Hypothalamus (tissue), 51 donors: ENCODE measurements at places on chromosomes 11 and 22.

GRCh38 chr11:116357784-116358544, 414.8 kb downstream of the BUD13 start:
- DNase-seq: no peak

DNA sequence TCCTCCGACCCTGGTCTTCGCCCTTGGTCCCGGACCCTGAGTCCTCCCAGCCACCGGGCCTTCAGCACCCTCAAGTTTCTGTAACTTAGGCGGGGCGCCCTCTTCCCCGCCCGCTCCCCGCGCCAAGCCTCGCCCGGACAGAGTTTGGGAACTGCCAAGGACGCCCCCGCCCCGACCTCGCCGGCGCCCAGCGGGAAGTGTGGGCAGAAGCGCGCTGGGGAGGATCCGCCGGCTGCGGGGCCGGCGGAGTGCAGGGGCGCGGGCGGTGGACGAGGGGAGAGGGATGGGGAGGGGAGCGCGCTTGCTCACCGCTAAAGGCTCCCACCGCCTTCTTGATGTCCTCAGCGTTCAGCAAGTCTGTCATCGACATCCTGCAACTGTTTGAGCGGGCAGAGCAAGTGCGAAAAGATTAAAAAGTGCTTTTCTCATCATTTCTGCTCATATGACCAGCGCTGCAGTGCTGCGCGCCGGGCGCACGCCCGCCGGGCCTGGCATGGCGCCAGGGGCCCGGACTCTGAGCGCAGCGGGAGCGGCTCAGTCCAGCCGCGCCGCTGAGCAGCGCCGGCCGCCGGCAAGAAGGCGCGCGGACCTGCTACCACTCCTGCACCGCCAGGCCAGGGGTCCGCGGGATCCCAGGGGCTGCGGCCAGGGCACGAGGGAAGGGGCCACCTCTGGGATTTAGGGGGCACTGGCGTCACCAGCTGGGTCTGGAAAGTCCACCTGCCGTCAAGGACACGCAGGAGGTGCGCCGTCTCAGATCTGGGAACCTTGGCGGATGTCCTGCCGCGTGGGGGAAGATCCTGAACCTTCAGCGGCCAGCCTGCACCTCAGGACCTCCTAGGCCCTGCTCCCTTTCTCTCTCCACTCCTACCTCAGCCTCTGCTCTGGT, at the start of gene PVALB:
Gene PVALB (minus strand): TSS at position 400 of the 889 bp plus-strand sequence. CDS start 30 bp downstream, at position 370.
- no peak for DNase-seq

DNA sequence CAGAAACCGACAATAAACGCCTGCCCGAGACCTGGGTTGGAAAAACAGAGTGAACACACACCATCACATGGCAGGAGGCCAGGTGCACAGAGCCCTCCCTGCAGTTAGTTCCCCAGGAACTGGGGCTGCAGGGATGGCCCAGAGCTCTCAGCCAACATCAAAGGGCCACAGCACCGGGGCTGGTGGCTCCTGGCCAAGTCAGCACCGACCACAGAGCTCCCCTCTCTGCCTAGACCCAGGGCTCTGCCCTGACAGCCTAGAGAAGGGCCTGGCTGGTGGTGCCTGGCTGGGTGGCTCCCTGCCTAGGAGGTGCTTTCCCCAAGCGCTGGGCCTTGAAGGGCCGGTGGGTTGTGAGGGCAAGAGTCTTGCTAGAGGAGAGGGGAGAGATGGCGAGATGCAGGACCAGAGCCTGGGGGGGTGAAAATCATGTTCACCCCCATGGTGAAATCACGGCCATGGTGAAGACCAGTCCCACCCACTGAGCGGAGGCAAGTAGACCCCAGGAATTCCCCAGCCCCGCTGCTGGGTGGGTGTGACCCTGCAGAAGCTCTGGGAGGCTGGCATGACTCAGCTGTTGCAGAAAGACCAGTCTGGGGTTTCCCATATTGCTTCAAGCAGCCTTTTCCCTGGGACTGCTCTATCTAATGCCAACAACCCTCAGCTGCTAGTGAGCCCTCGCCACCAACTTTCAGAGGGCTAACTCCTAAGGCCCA, 7.2 kb upstream of the BID start:
- no peak for DNase-seq

DNA sequence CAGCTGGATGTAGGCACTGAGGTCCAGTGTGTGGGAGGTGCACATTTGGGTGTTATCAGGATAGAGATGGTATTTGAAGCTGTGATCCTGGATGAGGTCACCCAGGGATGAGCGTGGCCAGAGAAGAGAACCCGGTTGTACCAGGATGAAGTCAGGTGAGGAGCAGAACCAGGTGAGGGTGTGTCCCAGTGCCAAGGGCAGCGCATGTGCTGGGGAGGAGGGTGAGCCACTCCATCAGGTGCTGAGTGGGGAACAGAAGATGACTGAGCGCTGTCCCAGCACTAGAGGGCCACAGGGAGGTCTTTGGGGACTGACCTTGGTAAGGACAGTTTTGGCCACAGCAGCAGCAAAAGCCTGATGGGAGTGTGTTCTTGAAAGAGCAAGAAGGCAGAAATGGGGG, 2.7 kb downstream of the ARL2 start:
- DNase-seq: no peak

DNA sequence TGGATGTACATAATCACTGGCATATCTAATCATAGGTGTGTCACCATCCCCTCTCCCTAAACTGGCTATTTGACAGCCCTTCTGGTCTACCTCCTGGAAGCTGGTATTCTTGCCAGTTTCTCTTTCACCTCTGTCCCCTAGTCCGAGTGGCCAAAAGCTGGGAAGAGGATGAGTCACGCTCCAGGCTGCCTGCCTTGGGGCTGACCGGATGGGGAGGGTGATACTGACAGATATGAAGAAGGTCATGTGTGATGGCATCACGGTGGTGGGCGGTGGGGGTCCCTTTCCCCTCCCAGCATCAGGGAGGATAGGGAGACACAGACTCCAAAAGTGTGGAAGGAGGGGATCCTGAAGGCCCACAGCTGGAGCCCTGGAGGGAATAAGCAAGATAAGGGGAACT, 4.8 kb downstream of the OAF start:
- no peak for DNase-seq

DNA sequence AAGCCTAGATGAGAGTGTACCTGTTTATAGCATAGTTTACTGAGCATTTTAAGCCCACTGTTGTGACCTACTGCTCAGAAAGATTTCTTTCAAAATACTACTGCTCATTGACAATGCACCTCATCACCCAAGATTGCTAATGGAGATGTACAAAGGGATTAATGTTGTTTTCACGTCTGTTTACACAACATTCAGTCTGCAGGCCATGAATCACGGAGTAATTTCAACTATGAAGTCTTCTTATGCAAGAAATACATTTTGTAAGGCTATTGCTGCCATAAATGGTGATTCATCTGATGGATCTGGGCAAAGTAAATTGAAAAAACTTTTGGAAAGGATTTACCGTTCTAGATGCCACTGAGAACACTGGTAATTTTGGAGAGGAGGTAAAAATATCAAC, 112.9 kb downstream of the KIF18A start:
- no peak for DNase-seq

DNA sequence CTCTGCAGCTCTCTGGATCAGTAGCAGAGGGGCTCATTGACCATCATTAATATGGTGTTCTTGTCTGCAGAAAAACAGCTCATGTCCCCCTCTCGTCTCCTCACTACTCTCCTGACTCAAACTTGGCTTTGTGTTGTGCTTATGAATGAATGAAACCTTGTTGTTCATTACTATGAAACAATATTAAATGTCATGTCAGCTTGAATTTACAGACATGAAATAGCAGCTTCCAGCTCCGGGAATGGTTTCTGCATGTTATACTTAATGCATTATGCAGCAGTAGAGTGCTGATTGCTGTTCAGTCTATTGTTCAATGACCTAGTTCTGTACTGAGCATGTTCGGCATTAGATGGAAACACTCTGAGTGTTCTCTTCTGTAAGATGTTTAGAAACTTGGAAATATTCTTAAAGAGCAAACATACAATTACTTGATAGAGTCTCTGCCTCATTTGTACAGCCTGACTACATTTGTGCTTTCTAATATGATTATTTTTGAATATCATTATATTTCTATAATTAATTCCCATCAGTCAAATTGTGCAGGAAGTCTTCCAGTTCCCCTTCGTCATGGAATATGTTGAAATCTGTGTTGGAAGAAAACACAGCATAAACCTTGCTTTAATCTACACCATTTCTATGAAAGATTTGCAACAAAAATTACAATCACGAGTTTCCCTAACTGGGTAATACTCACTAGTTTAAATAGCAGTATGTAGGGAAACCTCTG, 340.4 kb downstream of the SOX6 start:
- DNase-seq: no peak

- no peak for DNase-seq
Measured at GRCh38 chr22:29732883-29733282, 13.1 kb downstream of the CABP7 start.

DNA sequence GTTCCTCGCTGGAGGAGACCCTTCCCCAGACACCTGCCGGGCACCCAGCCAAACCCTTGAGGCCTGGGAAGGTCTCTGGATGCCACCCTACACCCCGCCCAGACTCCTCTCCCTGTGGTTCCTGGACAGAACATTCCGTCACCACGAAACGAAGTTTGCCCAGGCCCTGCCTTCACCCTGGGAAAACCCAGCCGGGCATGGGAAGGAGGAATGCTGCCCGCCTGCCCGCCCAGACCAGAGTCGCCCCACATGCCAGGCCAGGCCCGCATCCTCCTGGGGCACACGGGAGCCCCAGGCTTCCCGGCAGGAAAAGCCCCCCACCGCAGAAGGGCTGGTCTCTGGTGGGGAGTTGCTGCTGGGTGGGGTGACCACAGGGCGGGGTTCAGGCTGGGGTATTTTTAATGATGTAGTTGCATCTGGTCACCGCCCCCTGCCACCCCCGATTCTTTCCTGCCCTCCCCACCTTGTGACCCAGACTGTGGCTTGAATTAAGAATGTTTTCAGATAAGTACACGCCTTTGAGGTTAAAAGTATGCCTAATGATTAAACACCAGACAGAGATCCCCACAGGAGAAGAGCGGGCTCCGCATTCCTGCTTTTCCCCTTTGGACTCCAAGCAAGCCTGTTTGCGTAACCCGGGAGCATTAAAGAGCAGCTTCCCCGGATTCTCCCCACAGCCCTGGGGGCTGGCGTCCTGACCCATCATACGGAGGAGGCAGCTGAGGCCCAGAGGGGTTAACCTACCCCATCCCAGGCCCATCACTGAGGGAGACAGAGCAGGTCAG, 44.6 kb upstream of the PPARA start:
- DNase-seq: no peak

GRCh38 chr22:49017482-49018329, 810.0 kb downstream of the BRD1 start:
- no peak for DNase-seq

DNA sequence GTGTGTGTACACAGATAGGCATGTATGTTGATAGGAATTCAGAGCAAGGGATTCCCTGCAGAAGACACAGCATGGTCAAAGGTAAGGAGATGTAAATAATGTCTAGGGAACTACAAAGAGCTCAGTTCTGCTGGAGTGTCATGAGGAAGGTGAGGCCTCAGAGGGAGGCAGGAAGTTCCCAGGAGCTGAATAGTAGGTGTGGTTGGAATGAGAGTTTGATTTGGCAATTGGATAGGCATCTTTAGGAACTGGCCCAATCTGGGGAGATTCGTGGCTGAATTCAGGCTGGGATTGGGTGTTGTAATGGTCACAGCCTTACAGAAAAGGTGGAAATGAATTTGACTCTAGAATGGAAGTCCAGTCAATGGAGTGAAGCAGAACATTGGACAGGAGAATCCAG, 123.6 kb upstream of the TIMP3 start:
- no peak for DNase-seq

- DNase-seq: no peak
Measured at GRCh38 chr11:102914238-102915043, 39.7 kb upstream of the MMP12 start.

DNA sequence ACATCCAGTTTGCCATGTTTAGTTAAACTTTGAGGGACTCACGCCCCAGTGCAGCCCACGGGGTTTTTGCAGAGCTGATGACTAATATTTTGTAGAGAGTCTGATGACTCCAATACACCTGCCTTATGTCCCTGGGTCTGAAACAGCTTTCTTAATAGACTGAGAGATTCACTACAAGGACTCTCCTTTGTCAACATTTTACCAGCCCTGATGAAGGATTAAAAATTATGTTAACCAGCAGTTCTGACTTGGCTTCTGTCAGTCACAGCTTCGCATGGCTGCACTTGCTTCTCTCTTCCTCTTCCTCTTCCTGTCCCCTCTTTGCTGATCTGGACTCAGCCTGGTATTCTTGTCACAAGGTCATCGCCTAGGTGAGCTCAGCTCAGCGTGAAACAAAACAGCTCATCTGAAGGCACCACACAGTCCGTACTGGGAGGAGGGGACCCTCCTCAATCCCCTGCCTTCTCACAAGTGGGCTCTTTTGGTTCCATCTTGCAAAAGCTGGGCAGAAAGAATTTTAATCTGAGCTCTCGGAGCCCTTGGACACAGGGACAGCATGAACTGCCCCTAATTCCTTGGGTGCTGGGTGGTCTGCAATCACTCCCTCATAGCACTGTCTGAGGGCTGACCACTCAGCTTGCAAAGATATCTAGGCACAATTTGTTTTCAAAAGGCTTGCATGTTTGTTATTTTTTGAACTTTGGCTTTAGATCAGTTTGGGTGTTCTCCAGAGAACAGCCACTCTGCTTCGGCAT, 38.1 kb upstream of the POU2AF1 start:
- no peak for DNase-seq

DNA sequence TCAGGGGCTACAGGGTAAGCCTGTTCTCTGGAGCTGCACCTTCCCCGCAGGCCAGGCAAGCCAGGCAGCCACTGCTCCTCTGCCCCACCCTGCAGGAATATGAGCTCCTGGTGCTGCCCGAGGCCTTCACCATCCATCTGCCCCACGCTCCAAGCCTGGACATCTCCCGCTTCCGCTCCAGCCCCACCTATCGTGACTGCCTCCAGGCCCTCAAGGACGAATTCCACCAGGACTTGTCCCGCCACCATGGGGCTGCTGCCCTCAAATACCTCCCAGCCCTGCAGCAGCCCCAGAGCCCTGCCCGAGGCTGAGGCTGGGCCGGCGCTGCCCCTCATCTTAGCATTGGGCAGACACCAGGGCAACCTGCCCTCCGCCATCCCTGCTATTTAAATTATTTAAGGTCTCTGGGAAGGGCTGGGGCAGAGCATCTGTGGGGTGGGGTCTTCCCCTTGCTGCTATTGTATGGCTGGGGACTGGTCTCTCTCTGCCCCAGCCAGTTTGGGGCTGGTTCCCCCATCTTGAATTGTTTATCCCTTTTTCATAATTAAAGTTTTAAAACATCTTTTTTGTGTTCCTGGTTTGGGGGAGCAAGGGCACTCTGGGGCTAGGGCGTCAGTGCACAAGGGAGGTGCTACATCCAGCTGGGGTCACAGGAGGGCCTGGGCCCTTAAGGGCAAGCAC, 6.2 kb downstream of the LARGE2 start:
- DNase-seq: no peak

DNA sequence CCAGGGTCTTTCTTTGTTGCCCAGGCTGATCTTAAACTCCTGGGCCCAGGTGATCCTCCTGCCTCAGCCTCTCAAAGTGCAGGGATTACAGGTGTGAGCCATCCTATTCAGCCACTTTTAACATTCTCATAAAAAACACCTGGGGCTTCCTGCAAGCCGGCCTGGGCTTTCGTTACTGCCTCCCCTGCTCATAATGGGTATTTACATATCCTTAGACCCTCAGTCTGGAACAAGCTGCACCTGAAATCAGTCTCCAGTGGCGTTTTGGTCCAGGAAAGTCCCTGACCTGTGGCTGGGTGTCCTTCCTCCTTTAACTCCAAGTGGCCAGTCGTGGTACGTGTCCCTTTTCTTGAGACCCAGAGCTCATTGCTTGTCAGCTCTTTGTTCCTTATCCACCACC, 320.7 kb downstream of the TMEM135 start:
- DNase-seq: no peak

GRCh38 chr22:45731041-45731797, 59.6 kb downstream of the ATXN10 start:
- no peak for DNase-seq
